Mucosa of descending colon (tissue), 3 donors: ENCODE measurements at places on chromosomes 13 and 19. TPM values are rescaled to one million over a fixed set of nuclear protein-coding genes. Genes with fewer than 3 reads are reported as not detected.

- no peak for DNase-seq
Observed at GRCh38 chr13:110306960-110307766, at the start of the genes COL4A1 and COL4A2. Gene COL4A1 (minus strand): TSS chr13:110307157. CDS start chr13:110307027, 130 bp downstream. Gene COL4A2 (plus strand): TSS chr13:110307284. CDS start chr13:110307904, 620 bp downstream.

DNA sequence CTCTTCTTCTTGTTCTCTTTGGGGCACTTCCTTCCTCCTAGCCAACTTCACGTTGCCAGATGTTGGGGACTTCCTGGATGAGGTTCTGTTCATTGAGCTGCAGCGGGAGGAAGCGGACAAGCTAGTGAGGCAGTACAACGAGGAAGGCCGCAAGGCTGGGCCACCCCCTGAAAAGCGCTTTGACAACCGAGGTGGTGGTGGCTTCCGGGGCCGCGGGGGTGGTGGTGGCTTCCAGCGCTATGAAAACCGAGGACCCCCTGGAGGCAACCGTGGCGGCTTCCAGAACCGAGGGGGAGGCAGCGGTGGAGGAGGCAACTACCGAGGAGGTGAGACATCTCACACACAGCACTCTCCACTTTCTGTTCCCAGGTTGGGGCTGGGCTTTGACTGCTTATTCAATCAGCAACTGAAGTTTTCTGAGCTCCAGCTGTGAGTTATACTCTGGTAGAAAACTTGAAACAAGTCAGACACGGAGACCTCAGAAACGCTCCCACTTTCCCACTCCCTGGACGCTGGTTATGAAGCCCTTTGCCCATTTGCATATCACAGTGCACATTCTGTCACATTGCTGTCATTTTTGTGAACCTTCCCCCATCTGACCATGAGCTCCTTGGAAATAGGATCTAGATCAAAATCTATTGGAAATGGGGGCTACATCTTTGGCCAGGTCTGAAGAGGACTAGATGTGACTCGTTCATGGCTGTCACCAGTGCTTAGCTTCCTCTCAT lies 7.2 kb upstream of the CCDC97 start:
- DNase-seq, result peak; percentile 84

DNA sequence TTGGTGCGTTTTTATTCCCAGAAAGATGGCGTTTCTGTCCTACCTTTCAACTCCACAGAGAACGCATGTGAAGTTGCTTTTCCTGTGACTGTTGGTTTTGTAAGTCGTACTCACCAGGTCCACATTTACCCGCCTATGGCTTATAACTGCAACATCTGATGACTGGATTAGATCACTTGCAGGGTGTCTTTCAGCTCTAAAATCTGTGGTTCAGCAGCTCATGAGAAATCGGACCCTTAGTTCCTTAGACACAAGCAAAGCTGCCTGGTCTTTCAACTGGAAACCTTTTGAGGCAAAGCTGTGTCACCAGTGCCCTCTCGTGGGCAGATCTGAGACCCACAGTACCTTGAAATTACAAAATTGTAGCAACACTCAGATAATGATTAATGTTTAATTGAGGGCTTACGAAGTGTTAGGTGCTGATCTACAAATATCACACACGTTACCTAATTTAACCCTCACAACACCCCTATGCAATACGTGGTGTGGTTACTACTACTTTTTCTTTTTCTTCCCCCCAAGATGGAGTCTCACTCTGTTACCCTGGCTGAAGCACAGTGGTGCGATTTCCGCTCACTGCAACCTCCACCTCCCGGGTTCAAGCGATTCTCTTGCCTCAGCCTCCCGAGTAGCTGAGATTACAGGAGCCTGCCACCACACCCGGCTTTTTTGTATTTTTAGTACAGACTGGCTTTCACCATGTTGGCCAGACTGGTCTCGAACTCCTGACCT lies 65.4 kb downstream of the RUBCNL start:
- DNase-seq, result peak; percentile 72

- no peak for DNase-seq
Observed at GRCh38 chr19:11905928-11906327, 18.3 kb downstream of the ZNF69 start.

GRCh38 chr13:31441800-31442510 lies 242.2 kb downstream of the B3GLCT start:
- no peak for DNase-seq

PNPLA6 gene
- total RNA-seq, result 121 TPM

KLK1 gene
- 80.6 TPM for total RNA-seq
